ENCODE measurements at places on chromosomes 7 and 10.
A peak's percentile ranks its signal among the peaks of the same experiment; 100 is the strongest.

GRCh38 chr10:113047151-113047550, 97.1 kb downstream of the TCF7L2 start:
- peak; percentile 47 for DNase-seq

DNA sequence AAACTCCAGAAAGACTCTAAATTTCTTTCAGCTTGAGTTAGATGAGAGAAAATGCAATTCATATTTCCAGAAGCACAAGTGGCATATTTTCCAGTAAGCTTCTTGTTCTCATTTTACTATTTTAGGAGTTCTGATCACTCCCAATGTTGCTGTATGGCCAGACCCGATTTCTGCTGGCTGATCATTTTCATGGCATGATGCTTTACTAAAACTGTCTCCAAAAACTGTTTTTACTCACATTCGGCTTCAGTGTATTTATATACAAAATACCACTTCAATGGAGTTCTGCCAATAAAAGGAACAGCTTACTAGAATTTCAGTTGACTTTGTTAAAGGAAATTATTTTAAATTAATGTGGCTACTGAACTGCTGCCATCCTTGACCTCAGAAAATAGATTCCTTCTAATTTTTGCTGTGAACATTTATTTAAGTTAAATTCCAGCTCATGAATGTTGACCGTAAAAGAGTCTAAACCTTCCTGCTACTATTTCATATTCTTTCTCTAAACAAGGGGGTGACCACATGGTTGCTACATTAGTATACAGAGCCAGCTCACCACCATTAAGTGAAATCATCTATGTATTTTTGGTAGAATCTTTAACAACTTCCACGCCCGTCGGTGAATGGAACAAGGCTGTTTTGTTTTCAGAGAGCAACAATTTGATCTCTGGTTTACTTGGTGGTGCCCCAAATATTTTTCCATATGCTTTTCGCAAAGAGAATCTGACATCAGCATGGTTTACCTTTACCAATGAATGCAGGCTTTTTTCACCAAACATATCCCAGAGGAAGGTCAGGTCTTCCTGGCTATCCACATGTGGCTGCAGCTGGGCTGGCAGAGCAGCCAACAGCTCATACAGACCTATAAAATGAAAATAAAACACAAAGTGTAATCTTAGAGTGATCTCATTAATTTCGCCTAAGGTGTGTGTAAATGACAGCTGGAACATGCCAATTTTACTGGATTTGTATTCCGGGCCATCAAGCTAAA, 101.2 kb downstream of the MPP7 start:
- no peak for DNase-seq

GRCh38 chr10:128215733-128216132, 89.5 kb upstream of the MKI67 start:
- no peak for DNase-seq

DNA sequence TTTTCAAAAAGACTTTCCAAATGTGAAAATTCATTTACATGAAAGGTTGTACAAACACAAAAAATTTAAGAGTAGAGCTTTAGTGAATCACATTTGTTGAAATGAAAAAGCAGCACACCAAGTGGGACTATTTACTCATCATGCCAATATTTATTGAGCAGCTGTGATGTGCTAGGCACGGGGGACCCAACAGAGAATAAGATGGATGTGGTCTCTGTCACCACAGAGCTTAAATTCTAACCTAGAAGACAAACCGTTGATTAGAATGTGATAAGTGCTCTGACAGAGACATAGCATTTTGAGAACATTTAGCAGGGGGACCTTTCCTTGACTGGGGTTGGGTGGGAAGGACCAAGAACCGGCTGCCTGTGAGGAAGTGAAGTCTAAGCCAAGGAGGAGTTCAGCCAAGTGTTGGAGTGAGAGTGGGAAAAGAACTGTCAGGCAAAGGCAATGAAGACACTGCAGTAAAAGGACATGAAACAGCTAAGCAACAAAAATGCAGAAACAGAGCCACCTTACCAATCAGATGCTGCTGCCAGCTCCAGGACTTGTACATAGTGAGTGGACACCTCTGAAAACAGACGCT, 19.1 kb downstream of the ADAM12 start:
- no peak for DNase-seq

DNA sequence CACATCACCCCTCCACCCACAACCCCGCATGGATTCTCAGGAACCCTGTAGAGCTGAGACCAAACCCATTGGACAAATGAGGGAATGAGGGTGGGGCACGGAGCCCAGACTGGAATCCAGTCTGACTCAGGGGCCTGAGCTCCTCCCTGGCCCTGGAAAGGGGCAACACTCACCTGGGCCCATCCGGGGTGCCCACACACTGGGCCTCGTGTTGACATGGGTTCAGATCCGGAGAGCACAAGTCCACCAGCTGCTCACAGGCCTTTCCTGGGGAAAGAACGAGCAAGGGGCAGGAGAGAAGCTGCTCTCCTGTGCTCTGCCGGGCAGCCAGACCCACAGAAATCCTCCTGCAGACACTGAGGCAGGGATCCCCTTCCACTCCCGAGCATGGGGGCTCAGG, 172.2 kb downstream of the SLIT1 start:
- no peak for DNase-seq

- no peak for DNase-seq
Measured at GRCh38 chr7:8831376-8831775, 398.0 kb downstream of the NXPH1 start.

- no peak for DNase-seq
Measured at GRCh38 chr7:93972029-93972725, 32.0 kb downstream of the BET1 start.

DNA sequence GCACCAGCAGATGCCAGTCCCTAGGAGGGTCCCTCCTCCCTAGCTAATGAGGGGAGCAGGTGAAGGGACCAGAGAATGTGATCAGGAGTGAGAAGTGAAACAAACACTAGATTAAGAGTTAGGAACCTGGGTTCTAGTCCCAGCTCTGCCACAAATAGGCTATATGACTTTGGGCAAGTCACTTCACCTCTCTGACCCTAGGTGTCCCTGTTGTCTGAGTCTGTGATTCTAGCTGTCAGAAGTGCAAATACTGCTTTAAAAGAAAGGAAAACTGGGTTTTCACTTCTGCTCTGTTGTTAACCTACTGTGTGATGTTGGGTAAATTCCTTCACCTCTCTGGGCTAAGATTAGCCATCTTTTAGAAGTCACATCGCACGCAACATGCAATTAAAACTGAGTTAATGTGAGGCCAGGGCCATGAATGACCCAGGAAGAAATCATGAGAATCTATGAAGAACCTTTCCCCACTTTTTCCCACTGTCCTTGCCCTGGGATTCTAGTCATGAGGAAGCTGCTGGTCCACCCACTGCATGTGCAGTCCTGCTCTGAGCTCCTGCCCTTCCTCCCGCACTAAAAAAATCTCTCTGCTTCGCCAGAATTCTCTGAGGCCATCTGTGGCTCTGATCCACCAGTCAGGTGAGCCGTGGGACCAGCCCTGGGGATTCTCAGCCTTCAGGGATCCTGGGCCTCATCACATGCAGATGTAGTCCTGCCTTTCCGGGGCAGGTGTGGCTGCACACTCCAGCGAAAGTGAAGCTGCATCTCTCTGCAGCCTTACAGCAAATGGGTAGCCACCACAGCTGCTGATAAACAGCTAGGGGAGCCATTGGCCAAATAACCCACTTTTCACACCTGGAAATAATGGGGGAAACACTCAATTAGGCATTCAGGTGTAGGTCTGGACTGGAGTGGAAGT, 181.7 kb downstream of the PLXNA4 start:
- DNase-seq = peak; percentile 23

- DNase-seq = no peak
Measured at GRCh38 chr10:19906108-19906791, 90.0 kb downstream of the PLXDC2 start.

GRCh38 chr7:25758559-25758958, 393.4 kb upstream of the NFE2L3 start:
- DNase-seq = no peak

GRCh38 chr7:151652111-151652510, 132.4 kb upstream of the RHEB start:
- DNase-seq = no peak

All from AG10803 (cell line).